ENCODE measurements at places on chromosomes 1 and 21.

DNA sequence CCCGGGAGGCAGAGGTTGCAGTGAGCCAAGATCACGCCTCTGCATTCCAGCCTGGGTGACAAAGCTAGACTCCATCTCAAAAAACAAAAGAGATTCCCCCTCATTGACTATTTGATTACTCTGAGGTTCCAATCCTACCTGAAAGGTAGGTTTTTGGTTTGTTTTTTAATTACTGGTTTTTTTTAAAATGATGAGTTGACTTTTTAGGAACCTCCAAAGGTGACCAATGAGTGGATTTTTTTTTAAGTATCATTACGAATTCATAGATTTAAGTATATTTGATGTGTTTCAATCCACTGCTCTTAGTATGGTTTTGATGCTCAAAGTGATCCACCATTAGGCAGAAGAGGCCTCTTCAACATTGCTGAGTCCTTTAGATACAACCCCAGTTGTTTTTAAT lies 47.9 kb upstream of the LAX1 start:
- DNase-seq, result no peak

DNA sequence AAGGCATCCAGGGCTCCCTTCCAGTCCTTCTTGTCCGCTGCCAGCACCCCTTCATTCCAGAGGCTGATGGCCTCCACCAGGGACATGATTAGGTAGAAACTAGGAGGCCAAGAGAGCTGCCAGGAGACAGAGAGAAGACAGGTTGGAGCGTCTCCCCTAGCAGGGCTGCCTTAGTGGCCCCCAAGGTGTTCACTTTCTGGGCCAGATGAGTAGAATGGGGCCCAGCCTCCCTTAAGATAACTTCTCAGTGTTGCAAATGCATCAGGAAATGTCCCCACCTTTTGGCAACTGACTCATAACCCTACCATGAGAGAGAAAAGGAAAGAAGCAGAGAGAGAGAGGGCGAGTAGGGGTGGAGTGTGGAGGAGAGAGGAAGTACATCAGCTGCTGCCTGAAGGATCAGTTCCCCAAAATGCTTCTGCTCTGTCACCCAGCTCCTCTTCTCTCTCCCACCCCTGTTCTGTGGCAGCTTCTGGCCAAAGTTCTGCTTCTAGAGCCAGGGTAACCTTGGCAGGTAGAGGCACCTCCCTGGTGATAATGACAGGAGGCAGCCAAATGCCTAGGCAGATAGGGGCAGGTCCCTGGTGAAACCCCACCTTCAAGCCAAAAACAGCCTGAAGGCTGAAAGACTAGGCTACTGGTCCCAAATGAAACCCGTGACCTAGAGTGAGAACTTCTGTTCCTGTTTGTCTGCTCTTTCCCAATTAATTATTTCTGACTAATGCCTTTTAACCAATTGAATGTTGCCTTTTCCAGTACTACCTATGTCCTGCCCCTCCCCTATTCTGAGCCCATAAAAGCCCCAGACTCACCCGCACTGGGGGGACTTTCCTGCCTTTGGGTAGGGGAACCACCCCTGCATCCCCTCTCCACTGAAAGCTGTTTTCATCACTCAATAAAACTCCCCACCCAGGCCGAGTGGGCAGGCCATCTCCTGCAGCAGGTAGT lies at the start of gene NCF2:
TSS of gene NCF2 (minus strand) at position 216 of the 948 bp plus-strand sequence. CDS start at position 86, 130 bp downstream.
- DNase-seq, result peak; percentile 96

DNA sequence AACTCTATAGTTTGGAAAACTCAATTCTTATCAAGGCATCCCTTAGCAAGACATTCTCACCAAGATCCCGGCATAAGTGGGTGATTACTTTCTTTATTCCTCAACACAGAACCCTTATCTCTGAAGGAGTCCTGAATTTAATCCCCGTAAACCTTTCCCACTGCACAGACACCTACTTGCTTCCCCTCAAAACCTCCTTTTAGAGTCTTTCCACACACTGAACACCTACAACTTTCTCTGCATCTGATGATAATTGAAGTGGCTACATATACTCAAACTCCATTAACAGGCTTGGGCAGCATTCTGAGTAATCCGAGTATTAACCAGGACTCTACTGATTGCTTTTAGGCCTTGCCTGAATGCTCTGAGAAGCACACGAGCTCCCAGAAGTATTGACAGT lies 23.5 kb downstream of the PALMD start:
- no peak for DNase-seq

GRCh38 chr1:162720996-162721395 lies 69.5 kb upstream of the HSD17B7 start:
- no peak for DNase-seq

DNA sequence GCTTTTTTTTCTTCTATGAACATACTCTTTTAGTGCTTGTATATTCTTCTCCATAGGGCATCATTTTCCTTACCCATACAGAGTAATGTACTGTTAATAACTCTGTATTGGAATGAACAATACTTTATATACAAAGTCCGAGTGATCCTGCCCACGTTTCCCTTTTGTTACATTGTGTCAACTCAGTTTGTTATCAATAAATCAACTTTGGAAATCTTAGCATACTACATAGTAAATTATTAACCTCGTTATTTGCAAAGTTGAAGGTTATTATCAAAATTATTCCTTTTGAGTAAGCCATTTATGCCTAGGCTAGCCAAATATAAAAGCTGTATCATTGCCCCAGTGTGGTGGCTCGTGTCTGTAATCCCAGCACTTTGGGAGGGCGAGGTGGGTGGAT lies 937.4 kb upstream of the TMPRSS15 start:
- DNase-seq, result no peak

DNA sequence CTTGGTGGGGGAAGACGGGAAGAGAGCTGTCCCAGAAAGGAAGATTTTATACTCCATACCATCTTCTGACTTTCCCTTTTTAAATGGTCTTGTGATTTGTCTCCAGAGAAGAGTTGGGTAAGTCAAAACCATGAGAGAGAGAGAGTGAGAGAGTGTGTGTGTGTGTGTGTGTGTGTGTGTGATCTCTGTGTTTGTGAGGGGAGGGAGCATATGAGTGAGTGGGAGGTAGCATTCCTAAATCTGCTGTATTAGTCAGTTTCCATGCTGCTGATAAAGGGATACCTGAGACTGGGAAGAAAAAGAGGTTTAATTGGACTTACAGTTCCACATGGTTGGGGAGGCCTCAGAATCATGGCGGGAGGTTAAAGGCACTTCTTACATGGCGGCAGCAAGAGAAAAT lies 102.0 kb upstream of the VANGL1 start:
- DNase-seq, result no peak

GRCh38 chr1:208374391-208374941 lies 130.3 kb upstream of the PLXNA2 start:
- DNase-seq, result no peak

- no peak for DNase-seq
Observed at GRCh38 chr21:36881228-36881627, 85.2 kb downstream of the HLCS start.

GRCh38 chr1:165257969-165258459 lies 98.5 kb downstream of the LMX1A start:
- peak; percentile 2 for DNase-seq

- DNase-seq, result no peak
Observed at GRCh38 chr1:84642774-84643173, 47.5 kb downstream of the SSX2IP start.

DNA sequence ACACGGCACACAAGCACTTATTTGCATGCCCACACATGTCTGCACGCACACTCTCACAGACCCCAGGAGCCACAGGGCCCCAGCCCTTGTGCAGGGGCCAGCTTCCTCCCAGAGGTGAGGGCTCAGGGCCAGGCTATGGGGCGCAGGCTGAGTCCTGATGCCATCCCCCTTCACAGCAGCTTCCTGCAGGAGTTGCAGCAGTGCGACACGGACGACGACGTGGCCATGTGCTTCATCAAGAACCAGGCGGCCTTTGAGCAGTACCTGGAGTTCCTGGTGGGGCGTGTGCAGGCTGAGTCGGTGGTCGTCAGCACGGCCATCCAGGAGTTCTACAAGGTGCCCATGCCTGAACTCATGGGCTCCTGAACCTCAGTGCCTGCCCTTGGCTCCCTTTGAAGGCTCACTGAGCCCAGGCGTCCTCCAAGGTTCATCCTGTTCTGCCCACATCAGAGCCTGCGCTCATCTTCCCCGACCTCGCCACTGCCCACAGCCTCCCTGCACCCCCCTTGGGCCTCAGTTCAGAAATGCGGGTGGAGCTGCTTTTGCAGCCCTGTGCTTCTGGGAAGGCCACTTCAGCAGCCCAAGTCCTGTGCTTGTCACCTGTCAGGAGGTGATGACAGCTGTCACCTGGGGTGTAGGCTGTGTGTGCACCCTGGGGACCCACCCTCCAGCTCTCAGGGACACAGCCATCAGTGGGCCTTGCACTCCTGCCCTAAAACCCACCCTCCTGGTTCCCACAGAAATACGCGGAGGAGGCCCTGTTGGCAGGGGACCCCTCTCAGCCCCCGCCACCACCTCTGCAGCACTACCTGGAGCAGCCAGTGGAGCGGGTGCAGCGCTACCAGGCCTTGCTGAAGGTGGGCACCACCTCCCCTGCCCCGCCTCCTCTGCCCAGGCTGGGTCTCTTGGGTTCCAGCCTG lies 66.6 kb downstream of the TRIM11 start:
- DNase-seq, result no peak

GRCh38 chr21:18298228-18298627 lies 53.6 kb downstream of the CHODL start:
- DNase-seq, result no peak

- no peak for DNase-seq
Observed at GRCh38 chr1:182965096-182965495, 12.1 kb upstream of the SHCBP1L start.

DNA sequence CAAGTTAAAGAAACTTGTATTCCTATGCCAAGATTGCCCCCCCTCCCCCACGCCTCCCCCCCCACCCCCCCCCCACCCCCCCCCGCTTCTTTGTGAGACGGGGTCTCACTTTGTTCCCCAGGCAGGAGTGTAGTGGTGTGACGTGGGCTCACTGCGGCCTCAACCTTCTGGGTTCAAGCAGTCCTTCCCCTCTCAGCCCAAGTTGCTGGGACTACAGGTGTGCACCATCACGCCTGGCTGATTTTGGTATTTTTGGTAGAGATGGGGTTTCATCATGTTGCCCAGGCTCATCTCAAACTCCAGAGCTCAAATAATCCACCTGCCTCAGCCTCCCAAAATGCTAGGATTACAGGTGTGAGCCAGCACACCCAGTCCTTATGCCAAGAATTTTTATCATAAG lies 136.6 kb downstream of the POU2F1 start:
- no peak for DNase-seq

DNA sequence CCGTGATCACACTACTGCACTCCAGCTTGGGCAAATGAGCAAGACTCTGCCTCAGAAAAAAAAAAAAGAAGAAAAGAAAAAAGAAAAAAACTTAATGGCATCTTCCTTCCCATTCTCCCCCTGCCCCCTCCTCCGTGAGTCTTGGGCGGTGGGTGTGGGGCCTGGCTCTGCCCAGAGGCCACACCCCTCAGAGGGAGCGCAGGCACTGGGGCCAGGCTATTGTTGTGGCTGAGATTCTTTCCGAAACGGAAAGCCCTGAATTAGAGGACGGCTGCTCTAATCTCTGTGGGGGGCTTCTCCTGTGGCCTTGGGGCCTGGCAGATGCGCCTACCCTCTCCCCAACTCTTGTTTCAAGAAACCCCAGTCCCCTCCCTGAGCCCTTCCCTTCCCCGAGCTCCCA lies 4.1 kb upstream of the FAM110D start:
- no peak for DNase-seq

- DNase-seq, result no peak
Observed at GRCh38 chr1:29551123-29551936, 315.0 kb downstream of the PTPRU start.

GRCh38 chr1:28329395-28330153 lies 734 bp downstream of the MED18 start:
- peak; percentile 43 for DNase-seq

GRCh38 chr1:99740141-99740540 lies 26.3 kb downstream of the FRRS1 start:
- no peak for DNase-seq

GRCh38 chr1:62281922-62282555 lies 37.2 kb downstream of the KANK4 start:
- no peak for DNase-seq

DNA sequence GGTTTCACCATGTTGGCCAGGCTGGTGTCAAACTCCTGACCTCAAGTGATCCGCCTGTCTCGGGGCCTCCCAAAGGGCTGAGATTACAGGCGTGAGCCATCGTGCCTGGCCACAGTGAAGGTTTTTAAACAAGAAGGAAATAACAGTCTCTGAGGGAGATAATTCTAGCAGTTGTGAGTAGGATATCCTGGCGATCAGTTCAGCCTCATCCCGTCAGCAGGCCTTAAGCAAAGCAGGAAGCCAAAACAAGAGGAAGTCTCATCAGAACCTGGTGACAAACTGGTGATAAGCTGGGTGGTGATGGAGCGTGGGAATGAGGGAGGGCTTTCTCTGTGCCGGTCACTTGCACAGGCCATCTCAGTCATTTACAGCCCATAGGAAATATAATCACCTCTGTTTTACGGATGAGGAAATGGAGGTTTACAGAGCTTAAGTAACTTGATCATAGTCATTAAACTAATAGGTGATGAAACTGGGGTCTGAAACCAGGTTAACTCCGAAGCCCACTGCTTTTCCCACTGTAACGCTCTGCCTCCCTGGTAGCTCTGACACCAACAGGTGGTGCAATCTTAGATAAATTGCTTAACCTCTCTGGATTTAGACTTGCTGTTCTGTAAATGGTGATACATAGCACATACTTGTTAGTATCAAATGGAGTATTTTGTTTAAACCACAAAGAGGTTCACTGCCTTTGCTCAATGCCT lies 40.8 kb upstream of the A3GALT2 start:
- DNase-seq, result peak; percentile 67

- no peak for DNase-seq
Observed at GRCh38 chr1:31891280-31891679, 46.9 kb downstream of the PTP4A2 start.

DNA sequence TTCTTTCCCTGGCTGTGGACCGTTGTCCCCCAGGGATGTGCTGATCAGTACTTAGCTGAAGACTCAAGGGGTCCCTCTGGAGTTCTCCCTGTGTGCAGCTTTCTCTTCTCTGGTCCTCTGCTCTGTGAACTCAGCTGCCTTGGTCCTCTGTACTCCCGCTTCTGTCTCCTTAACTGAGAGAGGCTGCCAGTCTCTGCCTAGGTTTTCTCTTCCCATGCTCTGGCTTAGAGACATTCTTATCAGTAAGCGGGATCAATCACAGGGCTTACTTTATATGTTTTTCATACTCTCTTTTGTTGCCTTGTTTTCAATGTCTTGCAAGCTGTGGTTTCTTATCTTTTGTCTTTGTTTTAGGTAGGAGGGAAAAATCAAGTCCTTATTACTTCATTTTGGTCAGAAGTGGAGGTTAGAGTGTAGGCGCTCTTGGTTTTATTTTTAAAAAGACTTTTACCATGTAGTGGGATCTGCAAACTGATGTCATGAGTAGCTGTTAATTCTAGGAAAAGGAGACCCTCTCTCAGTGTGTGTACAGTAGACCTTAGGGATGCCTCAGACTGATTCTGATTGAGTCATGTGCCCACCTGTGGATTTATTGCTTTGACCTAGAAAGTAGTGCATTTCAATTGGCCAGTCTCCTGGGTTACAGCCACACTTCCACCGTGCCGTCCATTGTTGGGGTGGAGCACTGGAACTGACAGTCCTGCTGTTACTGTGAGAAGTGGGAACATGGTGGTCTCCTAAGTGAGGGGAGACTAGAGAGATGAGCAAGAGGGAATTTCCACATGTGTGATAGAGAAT lies 46.6 kb downstream of the TTC3 start:
- DNase-seq, result no peak

All from CD14-positive monocyte (primary cell).